HFFc6 (cell line): ENCODE measurements at places on chromosomes 6 and 20.

DNA sequence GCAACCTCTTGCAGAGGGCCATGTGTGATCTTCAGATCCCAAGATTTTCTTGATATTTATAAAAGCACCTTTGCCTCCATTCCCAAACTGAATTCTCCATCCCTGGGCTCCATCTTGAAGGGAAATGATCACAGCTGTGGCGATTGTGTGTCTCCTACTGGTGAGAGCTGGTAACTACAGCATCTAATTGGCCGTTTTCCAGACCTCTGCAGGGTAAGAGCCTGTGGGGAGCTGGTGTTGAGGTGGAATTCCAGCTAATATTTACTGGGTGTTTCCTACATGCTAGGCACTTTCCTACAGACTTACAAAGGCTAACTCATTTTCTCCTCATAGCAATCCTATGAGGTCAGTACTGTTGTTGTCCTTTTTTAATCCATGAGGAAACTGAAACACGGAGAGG, 59.2 kb upstream of the FNDC1 start:
- DNase-seq, result peak; percentile 63

- DNase-seq, result no peak
These were observed 723 bp upstream of the IFT52 start for GRCh38 chr20:43590036-43590391.

DNA sequence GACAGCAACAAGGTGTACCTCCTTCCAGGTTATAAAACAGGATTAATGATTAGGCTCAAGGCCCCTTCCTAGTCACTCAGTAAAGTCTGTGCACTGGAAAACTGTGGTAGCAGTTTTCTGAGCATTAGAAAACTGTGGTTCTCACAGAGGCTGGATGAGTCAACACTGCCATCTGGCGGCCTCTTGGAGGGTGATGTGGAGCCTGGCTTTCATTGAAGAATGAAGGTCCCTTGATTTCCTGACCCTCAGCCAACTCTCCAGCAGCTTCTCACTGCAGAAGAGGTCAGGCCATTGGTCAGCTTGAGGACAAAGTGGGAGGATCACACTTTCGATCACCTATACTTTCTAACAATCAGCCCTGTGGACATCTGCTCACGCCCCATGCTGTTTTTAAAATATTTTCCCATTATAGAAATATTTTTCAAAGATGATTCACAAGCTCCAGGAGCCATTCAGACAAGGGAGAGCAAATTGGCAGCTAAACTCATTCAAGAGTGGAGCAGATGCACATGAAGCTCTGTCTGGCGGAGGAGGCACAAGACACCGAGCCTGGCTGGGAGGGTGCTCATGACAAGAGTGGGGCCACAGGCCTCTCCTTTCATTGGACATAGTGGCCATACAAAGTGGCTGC, 23.2 kb downstream of the PSMB1 start:
- DNase-seq, result peak; percentile 58

GRCh38 chr20:57595041-57596030, 24.9 kb downstream of the ZBP1 start:
- DNase-seq, result no peak

GRCh38 chr6:28211840-28212509, 13.1 kb upstream of the ZSCAN9 start:
- no peak for DNase-seq

DNA sequence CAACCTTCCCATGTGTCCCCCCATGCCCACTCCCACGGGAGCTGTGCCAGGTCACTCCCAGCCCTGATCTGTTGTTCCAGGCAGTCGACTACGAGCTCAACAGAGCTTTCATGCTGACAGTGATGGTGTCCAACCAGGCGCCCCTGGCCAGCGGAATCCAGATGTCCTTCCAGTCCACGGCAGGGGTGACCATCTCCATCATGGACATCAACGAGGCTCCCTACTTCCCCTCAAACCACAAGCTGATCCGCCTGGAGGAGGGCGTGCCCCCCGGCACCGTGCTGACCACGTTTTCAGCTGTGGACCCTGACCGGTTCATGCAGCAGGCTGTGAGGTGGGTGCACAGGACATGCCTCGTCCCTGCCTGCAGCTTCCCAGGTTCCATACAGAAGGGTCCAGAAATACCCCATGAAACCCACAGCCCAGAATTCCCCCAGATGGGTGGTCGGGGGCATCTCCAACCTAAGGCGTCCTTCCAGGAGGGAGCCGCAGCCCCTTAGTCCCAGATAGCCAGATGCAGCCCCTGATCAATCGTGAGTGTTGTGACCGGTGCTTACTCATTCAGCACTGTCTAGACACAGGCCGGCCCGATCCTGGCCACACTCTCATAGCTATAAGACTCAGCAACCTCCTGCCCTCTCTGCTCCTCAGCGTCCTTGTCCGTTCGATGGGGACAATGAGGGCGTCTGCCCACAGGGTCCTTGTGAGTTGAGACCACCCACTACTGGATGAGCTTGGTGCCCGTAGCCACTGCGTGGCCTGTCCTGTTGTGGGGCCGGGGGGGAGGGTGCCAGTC, 142.1 kb downstream of the TAF4 start:
- DNase-seq, result no peak
